GM23248 (cell line): ENCODE measurements at places on chromosomes 13 and 19.

DNA sequence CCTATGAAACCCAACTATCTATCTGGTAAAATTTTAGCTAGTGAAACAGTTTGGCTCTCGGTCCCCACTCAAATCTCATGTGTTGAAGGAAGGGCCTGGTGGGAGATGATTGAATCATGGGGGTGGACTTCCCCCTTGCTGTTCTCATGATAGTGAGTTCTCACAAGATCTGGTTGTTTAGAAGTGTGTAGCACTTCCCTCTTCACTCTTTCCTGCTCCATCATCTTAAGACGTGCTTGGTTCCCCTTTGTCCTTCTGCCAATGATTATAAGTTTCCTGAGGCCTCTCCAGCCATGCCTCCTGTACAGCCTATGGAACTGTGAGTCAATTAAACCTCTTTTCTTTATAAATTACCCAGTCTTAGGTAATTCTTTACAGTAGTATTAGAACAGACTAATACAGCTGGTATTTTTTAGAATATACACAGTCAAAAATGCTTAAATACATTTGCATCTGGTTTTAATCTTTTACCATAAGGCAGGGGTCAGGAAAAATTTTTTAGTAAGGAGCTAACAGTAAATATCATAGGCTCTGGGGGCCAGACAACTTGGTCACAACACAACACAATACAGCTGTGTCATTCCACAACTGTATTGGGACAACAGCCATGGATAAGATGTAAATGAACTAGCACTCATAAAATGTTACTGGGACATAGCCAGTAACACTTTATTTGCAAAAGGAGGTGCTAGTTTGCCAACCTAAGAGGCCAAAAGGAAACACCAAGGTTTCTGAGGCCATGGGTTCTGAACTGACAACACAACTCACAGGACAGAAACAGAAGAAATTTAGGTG lies 24.3 kb downstream of the DZIP1 start:
- no peak for DNase-seq

- DNase-seq, result peak; percentile 67
These were observed 4.6 kb downstream of the TM9SF2 start for GRCh38 chr13:99505814-99506269.

DNA sequence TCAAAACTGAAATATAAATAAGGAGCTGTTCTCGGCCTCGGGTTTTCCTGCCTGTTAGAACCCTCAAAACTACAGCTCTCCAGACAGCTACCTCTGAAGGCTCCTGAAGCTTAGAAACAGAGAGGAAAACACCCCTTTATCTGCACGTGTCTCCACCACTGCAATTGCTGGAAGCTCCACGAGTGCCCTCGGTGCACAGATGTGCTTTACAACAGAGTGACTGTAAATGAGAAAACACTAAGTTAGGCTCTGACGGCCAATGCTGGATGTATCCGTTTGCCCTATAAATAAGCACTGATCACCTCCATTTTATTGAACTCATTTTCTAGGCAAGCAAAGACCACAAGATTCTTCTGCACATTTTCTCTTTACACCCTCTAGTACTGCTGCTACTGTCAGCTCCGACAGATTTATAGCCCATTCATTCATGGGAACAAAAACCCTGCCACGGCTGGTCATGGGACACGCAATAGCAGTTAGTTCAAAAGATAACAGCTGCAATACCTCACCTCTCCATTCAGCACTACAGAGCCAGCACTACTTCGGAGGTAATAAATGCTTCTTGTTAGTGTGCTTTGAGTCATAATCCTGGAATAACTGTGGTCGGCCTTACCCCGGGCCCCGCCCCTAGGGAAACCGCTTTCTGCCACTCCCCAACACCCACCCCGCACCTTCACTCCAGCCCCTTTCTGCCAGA lies 241.1 kb upstream of the ZNF507 start:
- DNase-seq, result no peak

DNA sequence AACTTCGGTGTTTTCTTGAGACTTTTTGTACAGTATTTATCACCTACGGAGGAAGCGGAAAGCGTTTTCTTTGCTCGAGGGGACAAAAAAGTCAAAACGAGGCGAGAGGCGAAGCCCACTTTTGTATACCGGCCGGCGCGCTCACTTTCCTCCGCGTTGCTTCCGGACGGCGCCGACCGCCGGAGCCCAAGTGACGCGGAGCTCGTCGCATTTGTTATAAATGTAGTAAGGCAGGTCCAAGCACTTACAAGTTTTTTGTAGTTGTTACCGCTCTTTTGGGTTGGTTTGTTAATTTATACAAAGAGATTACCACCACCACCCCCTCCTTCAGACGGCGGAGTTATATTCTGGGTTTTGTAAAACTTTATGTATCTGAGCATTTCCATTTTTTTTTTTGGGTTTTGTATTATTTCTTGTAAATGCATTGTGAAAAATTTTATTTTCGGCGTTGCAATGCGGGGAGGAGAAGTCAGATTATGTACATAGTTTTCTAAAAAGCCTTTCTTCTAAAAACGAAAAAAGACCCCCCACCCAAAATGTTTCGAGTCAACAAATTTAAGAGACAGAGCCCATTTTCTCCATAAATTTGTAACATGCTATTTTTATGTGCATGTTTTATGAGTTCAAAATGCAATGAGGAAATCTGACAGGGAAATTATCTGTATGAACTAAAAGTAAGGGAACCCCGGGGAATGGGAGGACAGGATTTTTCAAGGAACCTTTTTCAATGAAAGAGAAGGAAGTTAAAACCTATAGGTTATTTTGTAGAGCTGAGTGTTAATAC lies 2.3 kb downstream of the SOX1 start:
- DNase-seq, result no peak

DNA sequence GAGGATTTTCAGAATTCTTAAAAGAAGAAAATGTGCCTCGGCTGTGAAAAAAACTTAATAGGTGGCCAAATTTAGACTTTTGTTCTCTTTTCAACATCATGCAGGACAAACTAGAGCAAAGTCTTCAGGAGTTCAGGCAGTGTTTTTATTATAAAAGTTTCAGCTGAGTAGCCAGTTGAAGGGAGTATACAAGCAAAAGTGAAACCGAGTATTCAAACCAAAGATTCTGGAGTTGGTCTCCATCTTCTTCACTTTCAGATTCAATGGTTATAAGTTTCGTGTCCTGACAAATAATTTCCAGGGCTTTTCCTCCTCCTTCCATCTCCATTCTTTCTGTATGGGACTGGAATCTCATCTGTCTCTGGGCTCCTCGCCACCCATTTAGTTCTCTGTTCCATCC lies 379.7 kb downstream of the GPC5 start:
- DNase-seq, result no peak

- DNase-seq, result peak; percentile 45
These were observed 121.0 kb downstream of the COG6 start for GRCh38 chr13:39776439-39776838.
